ENCODE measurements at places on chromosomes 4 and X.

DNA sequence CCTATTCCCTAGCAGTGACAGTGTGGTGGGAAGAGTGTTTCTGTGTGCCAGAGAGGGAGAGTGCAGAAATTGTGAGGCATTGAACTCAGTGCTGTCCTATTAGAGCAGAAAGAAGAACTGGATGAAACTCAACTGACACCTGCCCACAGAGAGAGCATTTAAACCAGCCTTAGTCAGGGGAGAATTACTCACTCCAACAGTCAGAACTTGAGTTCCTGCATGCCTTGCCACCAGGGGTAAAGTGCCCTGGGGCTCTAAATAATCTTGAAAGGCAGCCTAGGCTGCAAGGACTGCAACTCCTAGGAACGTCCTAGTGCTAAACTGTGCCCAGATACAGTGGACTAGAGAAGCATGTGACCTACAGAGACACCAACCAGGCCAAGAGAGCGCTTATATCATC is 12.8 kb downstream of the CYSLTR1 start:
- DNase-seq, result no peak

DNA sequence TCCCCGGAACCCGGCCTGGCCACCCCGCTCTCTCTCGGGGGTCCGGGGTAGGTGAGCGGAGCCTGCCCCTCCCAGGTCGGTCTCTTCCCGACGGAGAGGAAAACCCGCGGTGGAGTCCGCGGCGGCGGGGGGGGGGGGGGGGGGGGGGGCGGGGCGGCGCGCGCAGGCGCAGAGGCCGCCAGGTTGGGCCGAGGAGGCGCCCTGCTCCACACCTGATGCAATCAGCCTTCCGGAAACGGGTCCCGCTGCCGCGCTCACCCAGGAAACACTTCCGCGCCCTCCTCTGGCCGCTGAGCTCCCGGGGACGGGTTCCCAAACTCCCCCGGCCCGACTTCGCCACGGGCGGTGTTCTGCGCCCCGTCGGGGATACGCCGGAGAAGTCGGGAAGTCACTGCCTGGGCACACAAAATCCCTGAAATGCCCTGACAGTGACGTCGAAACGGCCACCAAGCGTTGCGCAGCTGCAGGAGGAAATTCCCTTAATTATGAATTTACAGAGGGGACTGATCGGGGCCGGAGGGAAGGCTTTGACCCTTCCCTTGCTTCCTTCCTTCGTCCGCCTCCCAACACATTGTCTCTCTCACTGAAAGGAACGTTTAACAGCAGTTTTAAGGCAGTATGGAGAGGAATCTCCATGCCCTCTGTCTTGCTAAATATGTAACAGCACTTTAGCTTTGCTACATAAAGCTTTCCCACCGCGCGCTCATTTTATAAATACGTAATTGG is 2.1 kb upstream of the APBB2 start:
- DNase-seq, result no peak

DNA sequence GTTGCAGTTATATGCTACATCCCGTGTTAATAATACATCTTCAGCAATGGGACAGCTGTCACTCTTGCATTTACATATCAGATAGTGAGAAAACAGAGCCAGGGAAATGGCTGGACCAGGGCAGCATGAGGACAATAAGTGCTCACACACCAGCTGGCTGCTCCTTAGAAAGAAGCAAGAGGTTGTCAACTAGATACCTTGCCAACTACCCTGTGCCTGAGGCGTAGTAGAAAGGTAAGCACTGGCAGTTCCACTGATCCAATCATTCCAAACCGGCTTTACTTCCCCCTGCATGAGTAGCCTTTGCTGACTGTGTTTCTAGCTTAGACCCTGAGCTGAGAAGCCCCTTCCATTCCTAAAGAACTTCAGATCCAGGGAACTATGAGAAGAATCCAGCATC is 52.2 kb upstream of the FGF13 start:
- no peak for DNase-seq

DNA sequence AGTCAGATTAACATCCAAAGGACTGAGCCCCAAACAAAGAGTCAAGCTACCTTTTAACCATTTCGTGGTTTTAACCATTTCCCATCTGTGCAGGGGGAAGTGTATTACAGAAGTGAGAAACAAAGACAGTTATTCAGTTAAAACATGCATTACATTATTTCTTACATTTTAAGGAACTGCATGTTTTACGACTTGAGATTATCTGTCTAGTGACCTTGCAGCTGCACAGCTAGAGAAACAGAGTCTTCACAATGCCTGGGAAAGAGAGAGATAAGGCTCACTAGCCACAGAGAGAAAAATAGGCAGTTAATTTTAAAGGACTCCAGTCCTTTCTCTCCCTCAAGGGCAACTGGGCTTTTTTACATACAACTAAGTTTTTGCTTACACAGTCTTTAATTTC is 48.7 kb upstream of the KLHL4 start:
- no peak for DNase-seq

DNA sequence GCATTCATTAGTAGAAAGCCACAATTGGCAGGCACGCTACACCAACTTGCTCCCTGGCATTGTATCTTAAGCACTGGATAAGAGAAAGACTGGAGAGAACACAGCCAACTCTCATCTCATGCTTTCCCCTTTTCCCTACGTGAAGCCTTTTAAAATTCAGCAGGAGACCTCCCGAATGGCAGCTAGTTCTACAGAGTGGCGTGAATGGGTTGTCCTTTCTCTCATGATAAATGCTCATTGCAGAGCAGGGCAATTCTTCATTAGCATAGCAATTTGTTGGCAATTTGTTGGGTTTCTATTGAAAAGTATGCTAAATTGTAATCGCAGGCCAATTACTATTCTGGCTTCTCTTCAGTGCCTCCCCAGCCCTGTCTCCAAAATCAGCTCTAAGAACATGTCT is 48.0 kb downstream of the SEPTIN11 start:
- DNase-seq, result no peak

DNA sequence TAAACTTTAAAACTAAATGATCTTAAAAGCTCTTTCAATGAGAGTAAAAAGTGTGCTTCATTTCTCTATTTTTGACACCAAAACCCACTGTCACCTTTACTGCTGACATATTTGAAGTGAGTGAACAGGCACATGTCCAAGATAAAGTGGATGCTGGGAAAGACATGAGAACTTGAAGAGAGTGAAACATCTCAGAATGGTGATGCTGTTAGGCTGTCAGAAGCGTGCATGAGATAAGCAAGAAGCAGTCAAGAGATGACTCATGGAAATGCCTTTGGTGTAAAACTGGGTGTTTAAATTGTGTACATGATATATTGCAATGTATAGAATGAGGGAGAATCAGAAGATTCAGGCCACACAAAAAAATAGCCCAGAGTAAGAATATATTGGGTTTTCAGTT is 21.8 kb upstream of the GBA3 start:
- no peak for DNase-seq

DNA sequence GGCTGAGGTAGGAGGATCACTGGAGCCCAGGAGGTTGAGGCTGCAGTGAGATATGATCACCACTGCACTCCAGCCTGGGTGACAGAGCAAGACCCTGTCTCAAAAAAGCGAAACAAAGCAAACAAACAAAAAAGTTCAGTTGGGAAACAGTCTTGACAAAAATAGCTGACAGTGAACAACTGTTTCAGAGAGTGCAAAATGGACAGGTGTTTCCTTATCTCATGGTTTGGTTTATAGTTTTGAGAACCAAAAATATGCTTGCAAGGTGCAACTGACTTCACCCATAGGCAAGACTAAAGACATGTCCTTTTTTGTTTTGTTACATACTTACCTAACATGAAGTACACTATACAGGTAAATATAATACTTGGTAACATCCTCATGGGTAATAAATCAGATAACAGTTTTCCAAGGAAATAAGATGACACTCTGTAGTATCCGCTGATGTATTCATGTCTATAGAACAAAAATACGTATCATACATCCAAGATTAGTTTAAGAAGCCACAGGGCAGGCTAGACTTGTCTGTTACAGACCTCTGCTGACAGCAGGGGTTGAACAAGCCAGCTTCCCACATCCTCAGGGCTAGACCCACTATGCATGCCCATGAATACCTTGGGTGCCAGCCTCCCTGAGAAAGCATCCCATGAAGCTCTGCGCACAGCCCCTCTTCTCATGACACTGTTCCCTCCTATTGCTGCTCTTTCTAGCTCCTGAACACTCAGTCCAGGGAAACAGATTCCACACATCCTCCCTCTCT is 59.3 kb downstream of the ABCG2 start:
- DNase-seq, result no peak

- DNase-seq, result no peak
Observed at GRCh38 chr4:21001490-21001889, 301.2 kb downstream of the PACRGL start.

- no peak for DNase-seq
Observed at GRCh38 chrX:122622795-122623194, 561.3 kb upstream of the GRIA3 start.

- no peak for DNase-seq
Observed at GRCh38 chr4:168758351-168758876, 251.6 kb downstream of the CBR4 start.

DNA sequence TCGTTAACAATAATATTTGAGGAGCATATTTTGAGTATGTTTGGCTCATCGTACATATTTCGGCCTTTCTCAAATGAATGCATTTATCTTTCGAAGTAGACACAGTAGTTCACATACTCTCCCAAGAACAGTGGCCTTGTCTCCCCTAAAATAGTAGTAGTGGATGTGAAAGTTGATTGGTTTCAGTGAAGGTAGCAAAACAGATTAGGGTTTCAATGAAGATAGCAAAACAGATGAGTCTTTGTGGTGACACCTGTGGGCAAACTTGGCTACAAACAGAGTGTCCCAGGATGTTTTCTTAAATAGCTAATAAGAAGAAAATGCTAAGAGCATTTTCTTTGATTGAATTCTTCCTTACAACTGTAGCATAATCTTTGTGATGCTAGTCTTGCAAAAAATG is 67.0 kb downstream of the USP9X start:
- no peak for DNase-seq

DNA sequence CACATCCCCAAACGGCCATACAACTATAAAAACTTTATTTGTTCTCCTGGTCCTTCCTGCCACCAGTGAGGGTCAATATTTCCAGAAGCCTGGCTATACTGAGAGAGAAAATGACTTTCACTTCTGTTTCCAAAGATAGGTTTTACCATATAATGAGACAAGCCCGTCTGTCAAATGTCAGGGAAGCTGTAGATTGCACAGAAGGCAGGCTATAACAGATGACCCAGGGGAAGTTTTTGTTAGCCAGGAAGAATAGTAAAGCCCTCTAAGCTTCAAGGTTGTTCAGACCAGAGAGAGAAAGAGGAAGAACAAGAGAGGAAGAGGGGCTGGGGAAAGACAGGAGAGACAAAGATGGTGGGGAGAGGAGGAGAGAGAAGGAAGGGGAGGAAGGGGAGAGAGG is 217.5 kb downstream of the GBA3 start:
- no peak for DNase-seq

GRCh38 chr4:105433421-105433820 is 40.4 kb downstream of the PPA2 start:
- DNase-seq, result no peak

- no peak for DNase-seq
Observed at GRCh38 chrX:21382715-21383114, 8.5 kb downstream of the CNKSR2 start.

GRCh38 chrX:149497626-149498025 is 7.5 kb downstream of the IDS start:
- DNase-seq, result no peak

GRCh38 chr4:108775921-108776320 is 13.1 kb upstream of the ETNPPL start:
- no peak for DNase-seq

- no peak for DNase-seq
Observed at GRCh38 chrX:131397891-131398290, 108.8 kb upstream of the IGSF1 start.

- no peak for DNase-seq
Observed at GRCh38 chrX:41827886-41828285, 95.5 kb downstream of the CASK start.

- no peak for DNase-seq
Observed at GRCh38 chrX:140065961-140066662, 100.8 kb upstream of the CXorf66 start.

GRCh38 chr4:16783119-16783518 is 115.3 kb downstream of the LDB2 start:
- DNase-seq, result no peak

- no peak for DNase-seq
Observed at GRCh38 chrX:105564501-105564900, 257.8 kb upstream of the NRK start.

DNA sequence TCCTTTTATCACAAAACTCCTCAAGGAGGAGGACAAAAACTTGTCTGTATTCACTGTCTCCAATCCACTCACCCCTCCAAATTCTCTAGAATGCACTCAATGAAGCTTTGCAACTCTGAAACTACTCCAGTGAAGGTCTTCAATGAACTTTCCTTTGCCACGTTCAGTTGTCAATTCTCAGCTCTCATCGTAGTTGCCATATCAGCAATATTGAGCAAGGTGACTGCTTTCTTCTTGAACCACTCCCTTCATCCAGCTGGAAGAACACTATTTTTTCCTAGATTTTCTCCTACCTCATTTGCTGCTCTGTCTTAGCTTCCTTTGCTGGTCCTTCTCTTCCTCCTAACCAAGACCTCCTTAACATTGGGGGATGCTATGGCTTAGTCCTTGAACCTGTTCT is 191.8 kb downstream of the KDR start:
- no peak for DNase-seq

DNA sequence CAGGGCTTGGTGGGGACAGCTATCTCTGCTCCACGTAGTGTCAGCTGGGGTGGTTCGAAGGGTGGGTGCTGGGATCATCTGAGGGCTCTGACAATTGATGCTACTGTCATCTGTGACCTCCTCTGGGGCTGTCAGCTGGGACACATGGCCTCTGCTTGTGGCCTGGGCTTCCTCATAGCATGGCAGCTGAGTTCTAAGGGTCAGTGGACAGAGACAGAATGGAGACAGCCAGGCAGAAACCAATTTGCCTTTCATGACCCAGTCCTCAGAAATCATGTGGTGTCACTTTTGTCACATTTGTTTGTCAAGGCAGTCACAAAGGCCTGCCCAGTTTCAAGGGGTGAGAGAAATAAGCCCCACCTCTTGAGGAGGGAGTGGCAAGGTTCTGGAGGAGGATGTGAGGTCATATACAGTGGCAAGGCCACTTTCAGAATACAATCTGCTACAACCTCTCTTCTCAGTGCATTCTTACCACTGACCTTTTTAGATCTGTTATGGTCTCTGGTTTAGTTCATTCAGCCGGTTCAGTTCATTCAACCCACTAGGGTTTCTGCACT is 103.6 kb upstream of the BCOR start:
- no peak for DNase-seq

DNA sequence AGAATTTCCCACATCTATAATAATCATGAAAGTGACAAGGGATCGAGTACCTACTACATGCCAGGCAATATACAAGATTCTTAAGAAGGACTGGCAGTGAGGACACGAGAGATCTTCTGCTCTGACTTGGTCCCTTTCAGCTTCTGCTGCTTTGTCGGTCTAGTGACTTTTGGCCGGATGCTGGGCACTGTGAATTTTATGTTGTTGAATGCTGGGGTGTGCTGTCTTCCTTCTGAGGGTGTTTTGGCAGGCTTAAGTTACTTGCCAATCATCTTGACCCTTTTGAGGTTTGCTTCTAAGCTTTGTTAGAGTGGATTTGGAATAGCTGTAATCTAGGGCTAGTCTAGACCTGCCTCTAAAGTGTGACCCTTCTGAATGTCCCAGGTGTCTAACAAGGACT is 23.5 kb downstream of the NAT8L start:
- DNase-seq, result no peak

Data from stimulated activated CD4-positive, alpha-beta T cell treated with anti-CD3 and anti-CD28 coated beads, TNF-alpha, amount 100 ng/mL, for 1 hour (primary cell).